H9 (cell line): ENCODE measurements at places on chromosomes 2 and 18.

DNA sequence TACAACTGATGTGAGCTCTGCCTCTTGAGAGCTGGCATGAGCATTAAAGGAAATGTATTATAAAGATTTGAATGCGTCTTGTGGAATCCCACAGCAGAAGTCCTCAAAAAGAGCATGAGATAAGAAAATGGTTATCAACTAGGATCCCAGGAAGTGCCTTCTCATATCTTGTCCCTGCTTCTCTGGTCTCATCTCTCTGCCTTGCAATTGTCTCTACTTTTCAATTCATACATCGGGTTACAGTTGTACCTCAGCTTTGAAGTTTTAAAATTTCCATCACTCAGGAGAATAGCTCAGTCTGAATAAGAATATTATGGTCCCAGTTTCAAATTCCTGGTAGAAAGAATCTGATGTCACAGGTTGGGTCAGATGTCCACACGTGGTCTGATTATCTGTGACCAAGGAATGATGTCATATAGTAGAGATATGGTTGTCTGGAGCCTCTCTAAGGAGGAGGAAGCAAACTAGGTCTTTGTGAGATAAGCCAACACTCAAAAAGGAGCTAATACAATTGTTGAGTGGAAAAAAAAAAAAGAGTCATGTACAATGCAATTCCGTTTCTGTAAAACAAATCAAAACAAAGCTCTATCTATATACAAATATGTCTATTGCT, 21.7 kb upstream of the CCDC88A start:
- DNase-seq, result no peak

- peak; percentile 32 for DNase-seq
These were observed 145.0 kb downstream of the TTC27 start for GRCh38 chr2:32772638-32773447.

DNA sequence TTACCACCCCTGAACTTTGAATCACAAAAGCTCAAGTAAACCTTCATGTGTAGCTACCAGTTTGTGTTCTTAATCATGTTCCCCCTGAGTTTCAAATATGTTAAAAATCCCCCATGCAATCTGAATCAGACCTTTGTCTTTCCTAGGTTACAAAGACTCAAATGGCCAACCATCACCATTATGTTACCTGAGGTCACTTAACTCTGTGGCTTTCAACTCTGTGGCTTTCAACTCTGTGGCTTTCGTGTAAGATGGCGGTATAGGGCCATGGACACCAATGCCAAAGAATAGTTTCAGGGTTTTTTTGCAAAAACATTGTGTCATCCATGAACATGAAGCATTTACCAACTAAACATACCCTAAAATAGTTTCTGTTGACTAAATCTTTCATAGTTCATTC, 6.7 kb downstream of the ERMN start:
- DNase-seq, result no peak

DNA sequence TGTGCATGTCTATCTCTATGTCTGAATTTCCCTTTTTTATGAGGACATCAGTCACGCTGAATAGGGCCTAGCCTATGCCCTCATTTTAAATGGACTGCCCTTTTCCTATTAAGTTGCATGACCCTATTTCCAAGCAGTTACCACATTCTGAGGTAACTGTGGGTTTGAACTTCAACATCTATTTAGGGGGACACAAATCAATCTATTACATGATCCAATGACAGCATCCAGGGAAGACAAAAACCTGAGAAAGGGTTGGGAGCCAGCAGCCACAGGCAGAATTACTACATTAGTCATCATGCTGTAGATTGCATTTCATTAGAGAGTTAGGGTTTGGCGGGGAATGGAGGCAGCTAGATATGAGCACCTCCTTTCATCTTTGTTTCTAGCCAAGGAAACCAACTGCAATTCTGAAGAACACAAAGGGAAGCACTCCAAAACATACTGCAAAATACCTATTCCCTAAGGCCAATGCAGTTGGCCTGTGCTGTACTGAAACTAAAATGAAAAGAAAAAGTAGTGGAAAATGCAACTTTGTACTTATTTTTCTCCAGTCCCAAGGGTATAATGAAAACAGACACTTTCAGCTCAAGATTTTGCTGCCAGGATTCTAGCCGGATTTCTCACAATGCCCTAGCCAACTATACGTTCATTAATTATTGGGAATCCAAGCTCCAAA, 40.4 kb upstream of the C1D start:
- no peak for DNase-seq

DNA sequence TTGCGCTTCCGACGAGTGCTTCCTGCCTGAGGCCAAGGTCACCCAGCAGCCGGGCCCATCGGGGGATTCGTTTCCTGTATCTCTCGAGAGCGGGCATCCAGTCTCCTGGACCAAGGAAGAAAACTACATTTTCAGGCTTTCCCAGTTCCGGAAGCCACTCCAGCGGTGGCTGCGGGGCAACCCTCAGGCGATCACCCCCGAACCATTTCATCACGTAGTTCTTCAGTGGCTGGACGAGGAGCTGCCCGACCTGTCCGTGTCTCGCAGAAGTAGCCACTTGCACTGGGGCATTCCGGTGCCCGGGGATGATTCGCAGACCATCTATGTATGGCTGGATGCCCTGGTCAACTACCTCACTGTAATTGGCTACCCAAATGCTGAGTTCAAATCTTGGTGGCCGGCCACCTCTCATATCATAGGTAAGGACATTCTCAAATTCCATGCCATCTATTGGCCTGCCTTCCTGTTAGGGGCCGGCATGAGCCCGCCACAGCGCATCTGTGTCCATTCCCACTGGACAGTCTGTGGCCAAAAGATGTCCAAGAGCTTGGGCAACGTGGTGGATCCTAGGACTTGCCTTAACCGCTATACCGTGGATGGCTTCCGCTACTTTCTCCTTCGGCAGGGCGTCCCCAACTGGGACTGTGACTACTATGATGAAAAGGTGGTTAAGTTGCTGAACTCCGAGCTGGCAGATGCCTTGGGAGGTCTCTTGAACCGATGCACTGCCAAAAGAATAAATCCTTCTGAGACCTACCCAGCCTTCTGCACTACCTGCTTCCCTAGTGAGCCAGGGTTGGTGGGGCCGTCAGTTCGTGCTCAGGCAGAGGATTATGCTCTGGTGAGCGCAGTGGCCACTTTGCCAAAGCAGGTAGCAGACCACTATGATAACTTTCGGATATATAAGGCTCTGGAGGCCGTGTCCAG, 1.0 kb downstream of the MARS2 start:
- peak; percentile 30 for DNase-seq

DNA sequence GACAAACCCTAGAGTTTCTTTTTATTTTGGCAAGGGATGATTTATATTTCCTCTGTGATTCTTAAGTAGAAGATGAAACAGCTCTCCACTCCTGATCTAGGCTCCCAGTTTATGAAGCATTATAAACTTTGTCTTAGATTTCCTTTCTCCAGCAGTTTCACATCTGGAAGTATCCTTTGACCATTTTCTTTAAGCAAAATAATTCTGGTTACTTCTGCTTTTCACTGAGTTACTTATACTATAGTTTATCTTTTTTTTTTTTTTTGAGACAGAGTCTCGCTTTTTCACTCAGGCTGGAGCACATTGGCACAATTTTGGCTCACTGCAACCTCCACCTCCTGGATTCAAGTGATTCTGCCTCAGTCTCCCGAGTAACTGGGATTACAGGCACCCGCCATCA, 45.5 kb downstream of the KCMF1 start:
- DNase-seq, result no peak

DNA sequence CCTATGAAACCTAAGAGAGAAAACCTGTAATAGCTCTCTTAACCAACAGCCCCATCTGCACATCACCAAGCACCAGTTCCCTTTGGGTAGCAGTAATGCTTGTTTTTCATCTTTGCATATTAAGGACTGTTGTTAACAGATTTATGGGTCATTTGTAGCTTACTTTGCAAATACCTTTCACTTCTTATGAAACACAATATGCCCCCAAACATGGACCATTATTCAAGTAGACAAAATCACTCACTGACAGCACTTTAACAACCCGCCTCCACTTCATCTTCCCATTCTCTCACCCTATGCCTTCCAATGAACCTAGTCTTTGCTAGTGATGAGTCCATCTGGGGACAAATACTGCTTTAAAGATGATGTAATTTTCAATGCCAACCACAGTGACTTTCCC, 64.4 kb downstream of the GFPT1 start:
- no peak for DNase-seq

GRCh38 chr2:194203898-194204297, 1453.1 kb upstream of the SLC39A10 start:
- no peak for DNase-seq

GRCh38 chr18:75317703-75318102, 107.1 kb downstream of the TSHZ1 start:
- no peak for DNase-seq

- no peak for DNase-seq
These were observed 157.9 kb upstream of the SCN7A start for GRCh38 chr2:166651991-166652390.

- DNase-seq, result no peak
These were observed 42.3 kb upstream of the STAT1 start for GRCh38 chr2:191056228-191056627.

GRCh38 chr18:63187791-63188460, 131.6 kb downstream of the BCL2 start:
- no peak for DNase-seq

- no peak for DNase-seq
These were observed 430.2 kb upstream of the PIK3C3 start for GRCh38 chr18:41524674-41525470.

GRCh38 chr2:25402477-25402876, 60.8 kb upstream of the DNMT3A start:
- DNase-seq, result no peak

GRCh38 chr2:109703077-109703476, 88.9 kb downstream of the SOWAHC start:
- no peak for DNase-seq

- no peak for DNase-seq
These were observed 88.5 kb downstream of the PTRHD1 start for GRCh38 chr2:24704692-24705091.

DNA sequence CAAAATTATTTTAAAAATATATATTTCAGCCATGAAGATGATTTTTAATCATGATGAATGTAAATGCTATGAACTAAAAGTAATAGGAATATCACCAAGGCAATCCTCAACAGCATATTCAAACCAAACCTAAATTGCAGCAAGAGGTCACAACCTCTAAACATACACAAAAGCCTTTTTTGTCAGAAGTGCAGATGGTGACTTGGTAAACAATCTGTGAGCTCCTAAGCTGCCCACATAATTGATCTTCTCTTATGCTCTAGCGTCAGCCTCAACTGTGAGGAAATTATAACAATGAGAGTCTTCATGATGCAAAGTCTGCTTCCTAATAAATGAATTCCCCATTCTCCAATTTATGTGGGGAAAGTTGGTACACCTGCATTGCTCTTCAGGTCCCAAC, 113.2 kb downstream of the TSN start:
- no peak for DNase-seq

GRCh38 chr2:184410160-184410559, 188.2 kb upstream of the ZNF804A start:
- DNase-seq, result no peak

DNA sequence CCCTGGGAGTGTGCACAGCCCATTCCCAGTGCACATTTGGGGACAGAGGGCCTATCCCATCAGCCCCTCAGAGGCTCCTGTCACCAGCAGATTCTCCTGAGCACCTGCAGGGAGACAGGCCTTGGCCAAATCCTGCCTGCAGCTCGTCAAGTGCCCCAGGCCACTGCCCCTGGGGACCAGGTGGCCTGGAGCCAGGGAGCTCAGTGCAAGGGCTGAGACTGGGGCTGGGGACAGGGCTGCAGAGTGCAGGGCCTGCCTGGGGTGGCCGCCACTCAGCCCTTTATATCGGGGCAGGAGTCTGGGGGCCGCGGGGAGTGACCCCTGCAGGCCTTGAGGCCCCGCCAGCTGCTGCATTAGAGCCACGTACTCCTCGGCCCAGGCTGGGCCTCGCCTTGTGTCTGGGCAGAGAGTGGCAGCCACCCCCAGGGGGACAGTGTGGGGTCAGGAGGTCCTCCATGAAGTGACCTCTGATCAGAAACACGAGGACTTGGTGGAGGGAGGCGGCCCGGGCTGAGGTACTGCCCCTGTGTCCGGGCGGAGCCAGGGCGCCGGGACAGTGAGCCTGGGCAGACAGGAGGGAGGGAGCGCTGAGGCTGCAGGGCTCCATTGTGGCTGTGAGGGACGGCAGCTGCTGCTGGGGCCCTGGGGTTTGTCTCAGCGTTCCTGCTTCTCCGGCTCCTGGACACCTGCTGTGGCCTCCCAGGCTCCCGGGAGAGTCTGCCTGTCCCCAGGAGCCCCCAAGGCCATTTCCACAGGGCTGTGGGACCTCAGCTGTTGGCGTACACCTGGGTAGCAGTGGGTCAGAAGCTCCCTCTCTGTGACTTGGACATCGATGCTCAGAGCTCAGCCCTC, 24.2 kb downstream of the GPC1 start:
- no peak for DNase-seq

- DNase-seq, result no peak
These were observed 39.3 kb downstream of the TSHZ1 start for GRCh38 chr18:75249672-75250470.

- DNase-seq, result no peak
These were observed 23.3 kb downstream of the RAB31 start for GRCh38 chr18:9731380-9731779.

GRCh38 chr2:172740856-172741255, 5.2 kb downstream of the RAPGEF4 start:
- no peak for DNase-seq

- no peak for DNase-seq
These were observed 404.4 kb downstream of the TRIB2 start for GRCh38 chr2:13121096-13121495.

- DNase-seq, result no peak
These were observed 76.9 kb downstream of the TTC21B start for GRCh38 chr2:165876712-165877111.

GRCh38 chr2:64929333-64929732, 59.9 kb upstream of the SLC1A4 start:
- no peak for DNase-seq

DNA sequence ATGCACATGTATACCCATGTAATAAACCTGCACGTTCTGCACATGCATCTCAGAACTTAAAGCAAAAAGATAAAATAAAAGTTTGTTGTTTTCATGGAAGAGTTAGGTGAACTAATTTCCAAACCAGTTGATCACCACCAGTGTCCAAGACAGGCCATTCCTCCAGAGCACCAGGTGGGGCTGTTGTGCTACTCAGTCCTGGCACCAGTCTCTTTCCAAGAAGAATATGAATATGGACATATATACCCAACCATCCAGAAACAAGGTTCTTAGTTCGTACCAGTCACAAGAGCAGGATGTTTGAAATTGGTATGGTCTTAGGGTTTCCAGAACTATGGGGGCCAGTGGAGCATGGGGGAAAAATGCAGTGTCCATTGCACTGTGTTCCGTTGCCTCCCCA, 17.2 kb upstream of the TNP1 start:
- no peak for DNase-seq

GRCh38 chr2:20356042-20356441, 5.4 kb upstream of the PUM2 start:
- no peak for DNase-seq

- no peak for DNase-seq
These were observed 465.1 kb downstream of the TGIF1 start for GRCh38 chr18:3914833-3915610.

DNA sequence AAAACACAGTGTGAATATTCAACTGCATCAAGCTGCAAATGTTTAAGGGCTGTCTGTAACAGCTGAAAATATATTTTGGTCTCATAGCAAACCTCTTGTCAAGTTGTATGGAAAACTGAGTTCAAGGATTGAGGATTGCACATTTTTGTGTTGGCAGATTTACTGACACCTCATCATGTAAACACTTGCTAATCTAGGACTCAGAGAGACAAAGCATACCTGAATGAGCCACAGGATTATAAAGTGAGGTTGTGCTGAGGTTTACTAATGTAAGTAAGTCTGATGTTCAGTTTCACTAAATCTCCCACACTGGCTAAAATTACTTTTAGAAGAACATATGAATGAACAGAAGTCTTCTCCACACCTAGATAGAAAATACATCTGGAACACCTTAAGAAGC, 1993.1 kb upstream of the CELF4 start:
- DNase-seq, result no peak
